ENCODE measurements at places on chromosomes 2 and 18.
A peak's percentile ranks its signal among the peaks of the same experiment; 100 is the strongest.

DNA sequence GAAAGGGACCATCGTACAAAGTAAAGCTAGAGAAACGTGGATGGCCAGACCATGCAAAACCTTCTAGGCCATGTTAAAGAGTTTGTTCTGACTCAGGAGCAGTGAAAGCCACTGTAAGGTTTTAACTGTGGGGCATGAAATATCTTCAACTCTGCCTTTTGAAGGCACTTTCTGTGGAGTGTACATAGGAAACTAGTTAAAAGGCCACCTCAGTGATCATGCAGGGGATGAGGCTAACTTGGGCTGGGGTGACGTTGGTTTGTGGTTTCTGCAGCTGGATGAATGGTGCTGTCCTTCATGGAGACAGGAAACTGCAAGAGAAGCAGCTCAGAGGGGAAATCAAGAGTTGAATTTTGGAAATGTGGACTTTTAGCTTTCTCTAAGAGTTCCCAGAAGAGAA is 190.7 kb downstream of the CDCA7 start:
- no peak for DNase-seq

DNA sequence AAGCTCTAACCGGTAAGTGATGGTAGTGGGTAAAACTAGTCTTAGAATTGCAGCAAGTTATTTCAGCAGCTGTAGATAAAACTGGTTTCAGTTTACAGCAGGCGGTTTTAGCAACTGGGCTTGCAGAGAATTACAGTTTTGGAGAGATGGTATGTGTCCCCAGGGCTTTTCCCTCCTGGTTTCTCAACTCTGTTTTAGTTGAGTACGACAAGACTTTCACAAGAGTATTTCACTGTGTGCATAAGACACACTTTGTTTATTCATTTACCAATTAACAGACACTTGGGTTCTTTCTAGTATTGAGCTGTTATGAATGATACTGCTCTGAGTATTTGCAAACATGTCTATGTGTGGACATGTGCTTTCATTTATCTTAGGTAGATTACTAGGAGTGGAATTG is 65.6 kb upstream of the RFX8 start:
- DNase-seq, result no peak

- no peak for DNase-seq
Observed at GRCh38 chr2:238569507-238570195, 142.9 kb downstream of the ASB1 start.

DNA sequence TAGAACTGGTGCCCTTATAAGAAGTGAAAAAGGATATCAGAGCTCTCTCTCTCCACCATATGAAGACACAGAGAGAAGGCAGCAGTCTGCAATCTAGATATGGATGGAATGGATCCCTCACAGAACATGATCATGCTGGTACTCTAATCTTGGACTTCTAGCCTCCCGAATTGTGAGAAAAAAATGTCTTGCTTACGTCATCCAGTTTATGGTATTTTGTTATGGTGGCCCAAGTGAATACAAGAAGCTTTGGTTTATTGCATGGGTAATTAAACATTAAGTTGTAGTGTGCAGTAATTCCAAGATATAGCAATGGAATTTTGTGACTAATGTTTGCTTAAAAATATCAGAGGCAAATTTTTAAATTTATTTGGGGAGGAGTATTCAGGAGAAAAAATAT is 1667.4 kb upstream of the SLC39A10 start:
- no peak for DNase-seq

- DNase-seq, result no peak
Observed at GRCh38 chr2:157596992-157597681, 31.5 kb downstream of the ACVR1C start.

DNA sequence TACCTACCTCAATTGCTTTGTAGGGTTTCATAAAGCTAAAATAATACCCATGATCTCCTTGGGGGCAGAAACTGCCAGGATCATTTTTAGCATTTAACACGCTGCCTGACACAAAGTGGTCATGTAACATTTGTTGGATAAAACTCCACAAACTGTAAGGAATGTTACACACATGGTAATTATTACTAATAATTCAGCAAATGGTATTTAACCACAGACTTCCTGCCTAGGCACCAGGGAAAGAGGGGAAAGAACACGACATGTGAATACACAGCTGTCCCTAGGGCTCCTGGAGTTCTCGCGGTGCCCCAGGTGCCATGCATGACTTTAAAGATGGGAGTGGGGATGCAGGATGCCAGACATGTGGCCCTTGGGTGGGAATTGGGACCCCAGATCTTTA is 43.5 kb downstream of the ASAP2 start:
- DNase-seq, result no peak

DNA sequence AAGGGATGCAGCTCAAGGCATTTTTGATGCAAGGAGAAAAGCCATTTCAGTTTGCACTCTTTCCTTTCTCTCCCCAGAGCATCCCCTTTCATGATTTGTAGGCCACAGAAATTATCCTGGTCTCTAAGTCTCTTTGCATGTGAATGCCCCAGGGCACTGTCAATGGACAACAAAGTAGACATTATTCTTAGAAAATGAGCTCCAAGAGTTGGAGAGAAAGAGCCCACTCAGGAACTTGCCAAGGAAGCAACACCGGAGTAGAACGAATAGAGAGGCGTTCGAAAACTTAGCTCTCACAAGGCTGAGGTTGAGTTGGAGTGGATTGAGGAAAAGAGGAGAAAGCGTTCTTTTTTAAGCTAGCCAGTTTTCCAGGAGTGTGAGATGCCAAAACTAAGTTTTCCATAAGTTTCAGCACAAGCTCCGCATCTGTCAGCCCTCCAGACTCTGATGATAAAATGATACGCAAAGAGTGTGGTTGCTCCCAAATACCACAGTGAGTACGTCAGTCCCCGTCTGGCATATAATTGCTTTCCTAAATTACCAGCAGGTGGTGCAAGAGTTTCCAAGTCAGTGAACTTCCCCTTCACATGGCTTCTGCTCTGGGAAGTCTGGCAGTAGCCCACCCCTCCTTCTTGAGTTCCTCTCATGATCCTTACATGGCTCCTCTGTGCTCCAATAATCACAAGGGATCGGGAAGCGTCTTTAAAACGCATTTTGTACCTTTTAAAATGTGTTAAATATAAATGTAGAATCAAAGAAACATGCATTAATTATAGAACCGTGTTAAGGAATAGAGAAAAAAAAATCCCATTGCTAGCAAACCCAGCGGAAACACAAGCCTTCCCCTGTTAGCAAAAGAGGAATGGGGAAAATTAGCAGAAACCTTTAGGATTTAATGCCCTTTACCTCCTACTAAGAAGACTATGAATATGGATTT is 1060.6 kb upstream of the FANCL start:
- DNase-seq, result peak; percentile 7

GRCh38 chr2:86821842-86822241 is 31.1 kb upstream of the CD8A start:
- DNase-seq, result no peak

DNA sequence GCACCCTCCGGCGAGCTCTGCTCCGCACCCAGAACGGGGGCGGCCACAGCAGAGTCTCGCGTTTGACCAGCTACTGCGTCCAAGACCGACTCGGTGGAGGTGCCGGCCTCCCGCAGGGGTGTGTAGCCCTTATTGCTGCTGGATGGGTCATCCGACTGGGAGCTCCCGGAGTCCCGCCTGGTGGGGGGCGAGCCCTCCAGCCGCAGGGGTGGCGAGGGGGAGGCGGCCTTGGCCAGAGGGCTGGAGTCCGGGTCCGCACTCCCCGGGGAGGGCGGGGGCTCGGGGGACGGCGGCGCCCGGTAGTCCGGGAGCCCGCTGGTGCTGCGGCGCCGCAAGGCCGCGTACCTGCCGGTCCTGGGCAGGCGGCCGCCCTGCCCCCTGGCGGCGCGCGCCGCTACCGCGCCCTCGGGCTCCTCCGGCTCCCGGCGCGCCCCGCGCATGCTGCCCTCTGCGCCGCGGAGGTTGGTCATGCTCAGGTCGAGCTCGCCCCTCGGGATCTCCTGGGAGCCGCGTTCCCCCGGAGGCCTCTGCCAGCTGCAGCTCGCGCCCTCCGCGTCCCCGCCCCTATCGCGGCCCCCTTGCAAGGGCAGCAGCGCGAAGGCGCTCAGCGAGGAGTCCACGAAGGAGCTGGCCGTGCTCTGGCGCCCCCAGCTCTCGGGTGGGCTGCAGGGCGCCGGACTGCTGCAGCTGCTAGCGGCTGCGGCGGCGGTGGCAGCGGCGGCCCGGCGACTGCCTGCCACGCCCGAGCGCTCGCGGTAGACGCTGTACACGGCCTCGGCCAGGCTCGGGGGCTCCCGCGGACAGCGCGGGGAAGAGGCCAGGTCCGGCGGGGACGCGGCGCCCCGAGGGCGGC is 4.8 kb downstream of the TMEM200C start:
- DNase-seq, result no peak

DNA sequence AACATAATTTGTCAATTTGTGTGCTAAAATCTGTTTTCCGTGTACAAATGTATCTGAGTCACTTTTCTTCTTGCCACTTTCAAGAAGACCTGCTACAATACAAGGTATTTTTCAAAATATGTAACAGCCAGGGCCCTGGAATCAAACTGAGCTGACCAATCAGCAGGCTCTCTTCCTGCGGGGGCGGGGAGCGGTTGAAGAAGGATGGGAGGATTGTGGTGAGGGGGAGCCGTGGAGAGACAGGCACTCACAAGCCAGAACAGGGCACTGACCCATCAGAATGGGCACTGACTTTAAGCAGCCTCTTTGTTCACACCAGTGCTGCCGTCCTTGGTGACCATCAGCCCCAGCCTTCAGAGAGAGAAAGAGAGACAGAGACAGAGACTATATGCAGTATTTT is 40.6 kb upstream of the CCNYL1 start:
- no peak for DNase-seq

DNA sequence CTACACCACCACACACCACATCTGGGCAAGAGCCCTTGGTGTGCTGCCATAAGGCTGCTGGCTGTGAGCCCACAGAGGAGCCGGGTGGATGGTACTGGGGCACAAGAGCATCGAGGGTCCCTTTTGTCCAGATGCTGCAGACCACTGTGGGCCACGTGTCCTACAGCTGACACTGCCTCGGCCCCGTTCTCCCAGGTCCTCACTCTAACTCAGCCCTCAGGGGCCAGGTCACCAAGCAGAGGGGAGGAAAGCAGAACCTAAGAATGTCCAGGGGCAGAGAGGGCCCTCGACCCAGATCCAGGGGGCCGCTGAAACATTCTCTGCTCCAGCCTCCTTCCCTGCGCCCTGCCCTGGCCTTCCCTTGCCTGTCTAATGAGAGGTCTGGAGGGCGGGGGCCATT is 91.7 kb upstream of the ASB18 start:
- DNase-seq, result no peak

GRCh38 chr2:168889635-168890005 is 610 bp downstream of the SPC25 start:
- no peak for DNase-seq

DNA sequence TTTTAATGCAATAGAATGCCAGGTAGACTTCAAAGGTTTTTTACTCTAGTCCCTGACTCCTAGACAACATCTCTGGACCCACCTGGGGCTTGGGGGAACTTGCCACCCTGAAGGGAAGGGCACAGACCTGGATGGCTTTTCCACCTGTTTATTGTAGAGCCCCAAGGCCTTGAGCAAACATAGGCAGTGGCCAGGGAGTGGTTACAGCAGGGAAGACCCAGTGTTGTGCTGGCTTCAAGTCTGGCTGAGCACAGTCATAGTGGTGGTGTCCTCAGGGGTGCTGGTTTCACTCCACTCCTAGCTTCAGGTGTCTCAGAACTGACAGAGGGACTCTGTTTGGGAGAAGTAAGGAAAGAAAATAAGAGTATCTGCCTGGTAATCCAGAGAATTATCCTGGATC is 5.5 kb upstream of the SRD5A2 start:
- no peak for DNase-seq

- DNase-seq, result no peak
Observed at GRCh38 chr2:4914036-4914435, 778.1 kb upstream of the SOX11 start.

- no peak for DNase-seq
Observed at GRCh38 chr2:6181926-6182325, 489.7 kb downstream of the SOX11 start.

- DNase-seq, result no peak
Observed at GRCh38 chr18:51953521-51953920, 386.5 kb upstream of the DCC start.

- DNase-seq, result no peak
Observed at GRCh38 chr2:231552752-231553151, 22.5 kb upstream of the NMUR1 start.

DNA sequence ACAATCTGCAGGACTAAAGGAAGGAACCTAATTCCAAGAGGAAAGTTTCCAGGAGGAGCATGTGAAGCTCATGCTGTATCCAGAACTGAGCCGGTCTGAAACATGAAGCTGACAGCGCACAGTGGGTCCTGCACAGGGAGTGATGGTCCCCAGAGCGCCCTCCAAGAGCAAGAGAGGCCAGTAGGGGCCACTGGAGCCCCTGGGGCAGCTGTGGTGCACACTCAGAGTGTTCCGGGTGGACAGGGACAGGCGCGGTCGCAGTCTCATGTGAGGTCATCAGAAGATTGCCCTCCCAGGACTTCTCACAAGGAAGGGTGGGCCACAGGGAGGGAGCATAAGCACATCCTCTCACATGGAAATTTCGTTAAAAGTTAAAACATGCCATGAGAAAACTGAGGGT is 355.9 kb downstream of the EIPR1 start:
- DNase-seq, result no peak

GRCh38 chr18:32684096-32684495 is 88.7 kb downstream of the KLHL14 start:
- DNase-seq, result no peak

- no peak for DNase-seq
Observed at GRCh38 chr2:196248467-196249094, 77.2 kb upstream of the STK17B start.

GRCh38 chr18:10111191-10111590 is 197.4 kb downstream of the VAPA start:
- DNase-seq, result no peak

- DNase-seq, result no peak
Observed at GRCh38 chr2:230097841-230098240, 29.1 kb upstream of the SLC16A14 start.

GRCh38 chr2:229205704-229206103 is 65.4 kb downstream of the PID1 start:
- no peak for DNase-seq

GRCh38 chr2:142533177-142533576 is 344.3 kb upstream of the KYNU start:
- DNase-seq, result no peak

DNA sequence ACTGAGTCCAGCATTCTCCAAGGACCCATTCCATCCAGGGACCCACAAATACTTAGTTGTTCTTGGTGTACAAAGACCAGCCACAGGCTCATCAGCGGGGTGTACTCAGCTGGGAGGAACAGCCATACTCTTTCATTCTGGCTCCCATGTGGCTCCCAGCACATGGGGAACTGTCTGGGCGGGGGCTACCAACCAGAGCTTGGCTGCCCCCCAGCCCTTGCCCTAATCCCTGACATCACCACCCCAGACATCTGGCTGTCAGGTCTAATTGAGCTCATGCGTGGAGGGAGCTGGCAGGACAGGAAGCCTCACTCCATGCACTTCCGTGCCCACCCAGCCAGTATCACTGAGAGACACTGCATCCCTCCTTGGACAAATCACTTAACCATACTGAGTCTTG is 283.6 kb downstream of the DYSF start:
- no peak for DNase-seq

All from HS-27A (cell line).